ENCODE measurements at places on chromosomes 6 and 20.

DNA sequence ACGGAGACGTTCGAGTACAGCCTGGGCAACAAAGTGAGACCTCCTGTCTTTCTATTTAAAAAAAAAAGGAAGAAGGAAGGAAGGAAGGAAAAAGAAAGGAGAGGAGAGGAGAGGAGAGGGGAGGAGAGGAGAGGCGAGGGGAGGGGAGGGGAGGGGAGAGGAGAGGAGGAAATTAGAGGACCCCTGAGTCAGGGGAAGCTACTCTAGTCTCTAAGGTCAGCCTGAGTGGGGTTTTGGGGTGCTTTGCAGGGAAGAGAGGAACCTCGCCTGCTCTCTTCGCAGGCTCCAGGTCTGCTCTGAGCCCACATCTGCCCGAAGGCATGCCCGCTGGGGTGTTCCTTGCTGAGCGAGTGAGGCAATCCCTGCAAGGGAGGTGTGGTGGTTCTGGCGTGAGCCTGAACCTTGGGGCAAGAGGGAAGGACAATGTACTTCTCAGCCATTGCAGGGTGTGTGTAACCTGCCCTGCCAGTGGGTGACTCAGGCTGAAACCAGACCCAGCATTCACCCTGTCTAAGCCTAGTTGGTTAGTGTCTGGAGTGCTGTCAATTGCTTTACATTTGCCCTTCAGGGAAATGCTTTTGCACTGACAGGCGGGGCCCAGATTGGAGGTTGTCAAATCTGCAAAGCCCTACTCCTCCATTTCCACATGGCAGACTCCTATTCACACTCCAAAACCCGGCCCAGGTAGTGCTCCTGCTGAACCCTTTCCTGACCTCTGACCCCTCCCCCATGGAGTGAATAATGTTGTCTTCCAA is 15.3 kb upstream of the MMP9 start:
- DNase-seq = peak; percentile 88

GRCh38 chr20:57312138-57312537 is 17.5 kb upstream of the SPO11 start:
- no peak for DNase-seq

DNA sequence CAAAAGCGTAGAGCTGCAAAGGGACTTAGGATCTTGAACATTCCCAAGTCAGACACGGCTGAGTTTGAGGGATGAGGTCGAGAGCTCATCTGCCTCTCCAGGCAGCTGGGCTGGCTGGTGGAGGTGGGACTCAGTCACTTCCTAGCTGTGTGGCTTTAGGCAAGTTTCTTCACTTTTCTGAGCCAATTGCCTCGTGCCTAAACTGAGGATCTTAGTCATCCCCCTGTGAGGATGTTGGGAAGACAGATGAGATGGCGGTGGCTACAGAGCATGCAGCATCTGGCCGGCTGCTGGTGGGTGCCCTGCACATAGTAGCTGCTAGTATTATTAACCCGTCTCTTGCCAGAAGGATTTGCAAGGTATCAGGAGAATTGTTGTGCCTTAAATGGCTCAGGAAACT is 27.5 kb downstream of the TFAP2C start:
- DNase-seq = no peak

DNA sequence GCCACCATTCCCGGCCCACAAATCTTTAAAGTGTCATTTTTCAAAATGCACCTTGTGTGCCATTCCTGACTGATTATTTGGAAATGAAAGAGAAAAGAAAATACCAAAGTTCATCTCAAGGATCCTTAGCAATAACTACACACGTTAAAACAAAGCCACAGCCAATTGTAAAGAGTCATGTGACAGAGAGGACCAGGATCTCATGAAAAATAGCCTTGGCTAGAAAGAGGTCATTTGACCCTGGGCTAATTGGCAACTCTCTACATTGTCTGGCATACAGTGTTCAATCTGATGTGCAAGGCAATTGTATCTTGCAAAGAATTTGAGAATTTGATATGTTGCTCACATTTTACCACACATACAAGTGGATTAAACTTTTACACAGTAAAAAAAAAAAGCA is 31.6 kb upstream of the HLA-G start:
- no peak for DNase-seq

- peak; percentile 41 for DNase-seq
Observed at GRCh38 chr6:83884523-83884922, 25.0 kb downstream of the CYB5R4 start.

- DNase-seq = no peak
Observed at GRCh38 chr20:8726460-8726859, 342.4 kb upstream of the PLCB4 start.

GRCh38 chr6:115999235-115999634 is 61.5 kb downstream of the FRK start:
- no peak for DNase-seq

DNA sequence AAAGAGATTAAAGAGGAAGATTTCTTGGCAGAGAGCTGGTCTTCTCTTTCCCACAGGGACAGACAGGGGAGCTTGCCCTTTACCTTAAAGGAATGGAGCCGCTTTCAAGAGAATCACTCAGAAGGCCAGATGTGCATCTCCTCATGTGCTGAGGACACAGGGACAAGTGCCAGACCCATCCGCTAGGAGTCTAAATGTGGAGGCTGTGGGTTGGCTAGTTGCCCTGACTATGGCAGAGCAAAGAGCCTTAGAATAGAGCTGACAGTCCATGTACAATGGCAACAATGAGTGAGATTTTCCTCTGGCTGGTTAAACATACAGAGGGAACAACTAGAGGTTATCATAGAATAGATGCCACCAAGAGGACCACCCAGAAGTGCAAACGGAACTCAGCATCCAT is 7.3 kb upstream of the DOK5 start:
- DNase-seq = no peak

GRCh38 chr20:25022680-25023079 is 30.1 kb upstream of the APMAP start:
- no peak for DNase-seq

GRCh38 chr6:139743664-139744437 is 369.4 kb upstream of the CITED2 start:
- DNase-seq = peak; percentile 71

GRCh38 chr6:125752773-125753172 is 3.3 kb downstream of the HEY2 start:
- no peak for DNase-seq

DNA sequence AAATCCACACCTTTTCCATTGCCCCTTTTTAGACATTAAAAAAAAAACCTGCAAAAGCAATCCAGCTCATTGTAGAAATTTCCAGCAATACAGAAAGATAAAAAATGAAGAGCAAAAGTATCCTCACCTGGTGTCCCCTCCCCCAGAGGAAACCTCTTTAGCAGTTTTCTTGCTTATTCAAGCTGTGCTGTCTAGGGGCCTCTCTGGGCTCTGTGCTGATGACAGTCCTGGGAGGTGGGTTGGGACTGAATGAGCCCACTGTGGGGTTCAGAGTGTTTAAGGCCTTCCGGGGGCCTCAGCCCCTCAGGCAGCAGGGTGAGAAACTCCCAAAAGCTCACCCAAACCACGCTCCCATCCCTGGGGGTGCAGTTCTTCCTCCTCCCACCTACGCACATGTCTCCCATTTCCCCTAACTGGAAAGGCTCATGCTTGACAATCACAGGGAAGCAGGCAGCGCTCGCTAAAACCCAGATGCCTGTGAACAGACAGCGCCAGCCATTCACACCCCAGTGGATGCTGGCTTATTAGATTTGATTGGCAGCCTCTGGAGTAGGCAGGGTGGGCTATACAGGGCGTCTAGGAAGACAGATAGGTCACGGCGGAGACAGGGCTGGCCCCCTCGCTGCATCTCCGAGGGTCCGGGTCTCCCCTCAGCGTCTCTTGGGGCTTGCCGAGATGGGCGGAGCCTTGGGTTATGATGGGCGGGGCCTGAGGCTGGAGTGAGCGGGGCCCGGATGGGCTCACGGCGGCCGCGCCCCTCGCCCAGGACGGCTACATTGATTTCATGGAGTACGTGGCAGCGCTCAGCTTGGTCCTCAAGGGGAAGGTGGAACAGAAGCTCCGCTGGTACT is 4.6 kb downstream of the GUCA1A start:
- no peak for DNase-seq

GRCh38 chr6:149820506-149820905 is 43.7 kb downstream of the LRP11 start:
- no peak for DNase-seq

DNA sequence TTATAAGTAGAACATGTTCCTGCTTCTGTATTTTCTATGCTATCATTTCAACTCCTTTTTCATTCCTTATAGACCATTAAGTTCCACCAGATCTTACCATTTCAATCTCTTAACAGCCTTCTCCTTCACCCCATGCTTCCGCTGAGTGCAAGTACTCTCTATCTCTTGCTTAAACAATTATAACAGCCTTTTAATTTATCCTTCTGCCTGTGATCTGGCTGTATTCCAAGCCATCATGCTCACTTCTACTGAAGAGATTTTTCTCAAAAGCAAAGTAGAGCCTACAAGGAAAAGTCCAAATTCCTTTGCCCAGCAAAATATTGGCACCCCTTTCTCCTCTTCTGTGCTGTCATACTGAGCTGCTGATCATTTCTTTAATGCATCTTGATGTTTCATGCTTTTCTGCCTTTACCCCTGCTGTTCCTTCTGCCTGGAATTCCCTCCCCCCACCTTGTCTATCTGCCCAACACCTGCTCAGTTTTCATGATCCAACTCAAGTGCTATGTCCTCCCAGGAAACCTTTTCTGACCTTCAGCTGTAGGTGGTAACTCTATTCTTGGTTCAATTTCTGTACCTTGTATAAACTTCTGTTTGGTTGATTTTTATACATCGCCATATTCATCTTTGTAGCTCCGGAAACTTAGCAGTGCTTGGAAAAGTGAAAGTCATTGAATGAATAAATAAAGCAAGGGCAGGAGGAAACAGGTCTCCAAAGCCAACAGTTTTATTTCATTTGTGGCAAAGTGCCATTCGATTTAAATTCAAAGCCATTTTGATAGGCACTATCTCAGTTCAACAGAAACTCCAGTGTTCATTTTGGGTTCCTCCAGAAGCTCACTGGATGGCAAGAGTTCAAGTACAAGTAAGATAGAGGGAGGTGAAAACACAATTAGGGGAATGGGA is 10.5 kb upstream of the BMP2 start:
- DNase-seq = no peak

GRCh38 chr20:46359233-46359751 is 47.1 kb downstream of the ELMO2 start:
- no peak for DNase-seq

DNA sequence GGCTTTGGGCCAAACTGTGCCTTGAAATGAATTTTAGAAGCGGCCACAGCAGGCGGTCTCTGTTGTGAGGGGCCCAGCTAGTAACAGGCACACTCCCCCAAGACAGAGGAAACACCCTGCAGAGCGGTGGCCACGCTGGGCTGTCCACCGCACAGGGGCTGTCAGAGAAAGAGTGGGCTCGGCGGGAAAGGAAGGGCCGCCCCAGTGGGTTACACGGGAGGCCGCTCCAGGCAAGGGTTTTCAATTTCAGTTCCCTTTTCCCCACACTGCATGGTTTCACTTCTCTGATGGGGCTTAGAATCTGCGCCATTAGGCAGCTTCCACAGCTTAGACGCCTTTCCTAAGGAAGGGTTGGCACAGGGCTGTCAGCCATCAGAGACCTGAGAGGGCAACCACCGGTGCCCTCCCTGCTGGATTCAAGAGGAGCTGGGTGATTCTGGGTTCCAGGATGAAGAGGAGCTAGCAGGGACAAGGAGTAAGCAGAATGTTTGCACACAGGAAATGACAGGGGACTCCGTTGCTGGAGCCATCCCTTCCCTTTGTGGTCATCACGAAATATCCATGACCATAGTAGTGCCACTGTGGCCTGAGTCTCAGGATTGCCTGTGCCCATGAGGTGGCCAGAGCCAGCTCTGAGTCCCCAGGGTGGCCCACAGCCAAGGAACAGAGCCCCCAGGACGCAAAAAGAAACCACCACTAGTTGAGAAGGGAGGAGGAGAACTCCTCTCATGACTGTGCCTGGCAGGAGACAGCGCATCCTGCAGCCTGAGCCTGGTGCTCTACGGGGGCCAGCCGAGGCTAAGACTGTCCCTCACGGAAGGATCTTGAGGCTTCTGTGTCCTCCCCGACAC is 282.7 kb downstream of the NRN1 start:
- DNase-seq = no peak

- DNase-seq = no peak
Observed at GRCh38 chr6:167788563-167788903, 38.2 kb upstream of the AFDN start.

DNA sequence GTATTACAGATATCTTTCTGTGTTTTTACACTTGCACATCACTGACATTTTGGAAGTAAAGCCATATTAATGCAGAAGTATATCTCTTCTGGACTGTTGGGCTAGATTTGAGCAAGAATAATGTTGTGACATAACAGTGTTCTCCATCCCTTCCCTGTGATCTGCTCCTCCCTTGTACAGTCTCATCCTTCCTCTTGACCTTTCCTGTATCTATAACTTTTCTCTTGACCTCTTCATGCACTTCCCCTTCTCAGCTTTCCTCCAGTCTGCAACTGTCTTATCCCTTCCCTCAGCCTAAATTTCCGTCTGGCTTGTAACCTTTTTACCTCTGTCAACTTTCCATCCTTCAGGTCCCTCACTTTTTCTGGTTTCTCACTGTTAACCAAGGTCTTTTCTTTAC is 29.8 kb downstream of the NCOA3 start:
- DNase-seq = no peak
